ENCODE measurements at places on chromosomes 6 and 20.

- no peak for DNase-seq
These were observed 237.8 kb downstream of the LY86 start for GRCh38 chr6:6826095-6826901.

DNA sequence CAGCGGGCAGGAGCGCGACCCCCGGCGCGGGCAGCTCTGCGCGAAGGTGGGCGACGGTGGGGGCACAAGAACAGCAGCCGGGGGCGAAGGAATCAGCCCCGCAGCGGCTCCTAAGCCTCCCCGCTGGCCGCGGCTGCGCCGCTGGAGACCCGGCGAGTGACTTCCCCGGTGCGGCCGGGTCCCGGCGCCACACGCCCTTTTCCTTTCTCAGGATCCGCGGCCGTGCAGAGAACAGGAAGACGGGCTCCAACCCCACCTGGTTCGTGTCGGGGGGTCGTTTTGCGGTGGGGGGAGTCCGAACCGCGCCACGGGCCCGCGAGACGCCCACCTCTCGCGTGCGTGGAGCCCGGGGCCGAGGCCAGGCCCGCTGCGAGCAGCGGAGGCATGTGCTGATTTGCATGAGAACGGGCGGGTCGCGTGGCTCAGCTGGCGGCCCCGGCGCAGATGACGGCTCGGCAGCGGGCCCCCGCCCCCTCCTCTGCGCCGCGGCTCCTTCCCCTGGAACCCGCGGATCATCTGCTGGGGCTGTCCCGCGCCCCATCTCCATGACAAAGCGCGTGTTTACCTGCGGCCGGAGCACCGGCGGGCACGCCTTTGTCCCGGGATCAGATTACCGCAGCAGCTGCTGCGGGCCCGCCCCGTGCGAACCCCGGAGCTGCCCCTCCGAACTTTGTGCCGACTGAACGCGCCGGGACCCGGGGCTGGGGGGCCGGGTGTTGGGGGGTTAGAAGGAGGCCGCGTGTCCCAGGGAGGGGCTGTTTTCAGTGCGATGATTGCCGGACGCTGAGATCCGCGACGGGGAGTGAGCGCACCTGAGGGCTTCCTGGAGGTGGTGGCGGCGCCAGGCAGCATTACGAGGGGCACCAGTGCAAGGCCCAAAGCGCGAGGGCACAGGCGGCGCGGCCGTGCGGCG lies 4.9 kb upstream of the DLL1 start:
- DNase-seq: no peak

DNA sequence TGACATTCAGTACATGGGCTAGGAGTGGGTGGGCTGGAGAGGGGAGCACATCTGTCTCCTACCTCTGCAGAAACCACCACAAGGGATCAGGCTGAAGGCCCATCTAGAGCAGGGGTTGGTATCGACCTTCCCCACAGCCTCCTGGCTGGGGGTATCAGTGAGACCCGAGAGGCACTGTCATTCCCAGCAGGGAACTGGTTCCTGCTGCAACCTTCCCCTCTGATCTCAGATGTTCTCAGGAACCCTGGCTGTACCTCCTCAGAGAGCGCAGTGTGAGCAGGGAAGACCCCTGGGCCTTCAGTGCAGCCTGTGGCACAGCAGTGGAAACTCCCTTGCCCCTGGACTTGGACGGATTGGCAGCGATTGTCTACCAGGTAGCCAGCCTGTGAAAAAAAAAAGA lies 7.8 kb downstream of the IP6K3 start:
- DNase-seq: no peak

DNA sequence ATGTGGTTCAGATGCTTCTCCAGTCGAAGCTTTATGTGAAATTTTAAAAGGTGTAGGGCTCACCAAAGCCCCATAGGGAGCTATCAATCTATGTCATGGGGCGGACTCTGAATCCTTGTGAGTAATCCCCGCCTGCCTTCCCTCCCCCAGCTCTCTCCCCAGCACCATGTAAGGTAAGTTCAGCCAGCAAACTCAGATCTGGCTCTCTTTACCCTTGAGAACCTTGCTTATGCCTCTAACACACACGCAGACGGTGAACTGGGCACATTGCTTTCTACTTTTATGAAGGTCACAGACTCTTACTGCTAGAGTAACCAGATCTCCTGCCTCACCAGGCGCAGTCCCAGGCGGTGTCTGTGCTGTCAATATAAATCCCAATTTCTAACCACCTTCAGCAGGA lies 82.6 kb upstream of the CNKSR3 start:
- DNase-seq: no peak

DNA sequence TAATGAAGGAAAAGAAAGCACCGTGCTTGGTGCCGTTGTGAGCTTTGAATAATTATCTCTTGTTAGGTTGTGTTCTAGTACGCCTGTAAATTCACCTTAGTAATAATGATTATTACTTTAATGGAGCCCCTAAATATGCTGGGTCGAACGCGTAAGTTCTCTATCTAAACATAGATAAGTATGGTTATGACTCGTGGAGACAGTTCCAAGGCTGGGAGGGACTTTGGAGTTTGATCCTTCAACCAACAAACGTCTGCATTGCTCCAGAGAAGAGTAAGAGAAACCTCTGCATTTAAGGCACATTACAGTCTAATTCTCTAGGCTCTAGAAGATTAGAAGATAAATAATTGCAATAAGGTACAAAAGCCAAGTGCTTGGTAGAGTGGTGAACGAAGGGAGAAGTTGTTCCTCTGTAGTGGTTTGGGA lies 514 bp downstream of the ACOT13 start:
- DNase-seq: no peak

DNA sequence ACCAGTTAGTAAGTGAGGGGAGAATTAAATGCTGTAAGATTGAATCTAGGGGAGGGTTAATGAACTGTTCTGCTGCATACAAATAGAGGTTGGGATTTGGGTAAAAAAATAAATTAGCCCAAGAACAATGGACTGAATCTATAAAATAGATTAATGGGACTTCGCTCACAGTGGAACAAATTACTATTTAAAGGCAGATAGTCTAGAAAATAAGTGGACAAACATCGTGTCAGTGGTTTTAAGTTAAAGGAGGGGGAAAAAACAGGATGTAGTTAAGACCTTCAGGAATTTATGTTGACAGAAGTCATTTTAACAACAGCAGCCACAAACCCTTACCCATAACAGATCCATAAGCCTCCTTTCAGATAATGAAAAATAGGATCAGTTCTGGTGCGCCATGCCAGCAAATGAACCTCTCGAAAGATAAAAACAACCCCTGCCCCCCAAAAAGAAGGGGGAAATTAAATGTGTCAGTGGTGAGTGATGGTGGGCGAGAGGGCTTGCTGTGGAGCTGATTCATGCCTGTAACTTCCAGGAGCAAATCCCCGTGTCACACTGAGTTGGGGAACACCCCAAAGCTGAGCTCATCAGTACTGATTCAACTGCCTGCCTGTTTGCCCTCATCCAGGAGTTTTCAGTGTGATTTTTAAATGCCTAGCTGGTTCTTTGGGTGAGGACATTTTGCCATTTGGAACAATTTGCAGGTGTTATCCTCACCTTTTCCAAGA lies 86.8 kb downstream of the PPP1R14C start:
- no peak for DNase-seq

GRCh38 chr20:61879303-61879620 lies 186.4 kb downstream of the TAF4 start:
- no peak for DNase-seq

- peak; percentile 49 for DNase-seq
These were observed 65.8 kb downstream of the PHACTR2 start for GRCh38 chr6:143743301-143744166.

GRCh38 chr20:21505810-21506530 lies 7.9 kb downstream of the NKX2-2 start:
- DNase-seq: no peak

GRCh38 chr20:23071996-23072395 lies 14.1 kb downstream of the CD93 start:
- no peak for DNase-seq

GRCh38 chr6:98669371-98669770 lies 165.0 kb upstream of the POU3F2 start:
- DNase-seq: no peak

- DNase-seq: no peak
These were observed 612.2 kb downstream of the HDGFL1 start for GRCh38 chr6:23181356-23182110.

- DNase-seq: peak; percentile 44
These were observed 31.7 kb upstream of the CCN5 start for GRCh38 chr20:44683263-44684046.

GRCh38 chr6:15232836-15233510 lies 12.9 kb upstream of the JARID2 start:
- DNase-seq: no peak

DNA sequence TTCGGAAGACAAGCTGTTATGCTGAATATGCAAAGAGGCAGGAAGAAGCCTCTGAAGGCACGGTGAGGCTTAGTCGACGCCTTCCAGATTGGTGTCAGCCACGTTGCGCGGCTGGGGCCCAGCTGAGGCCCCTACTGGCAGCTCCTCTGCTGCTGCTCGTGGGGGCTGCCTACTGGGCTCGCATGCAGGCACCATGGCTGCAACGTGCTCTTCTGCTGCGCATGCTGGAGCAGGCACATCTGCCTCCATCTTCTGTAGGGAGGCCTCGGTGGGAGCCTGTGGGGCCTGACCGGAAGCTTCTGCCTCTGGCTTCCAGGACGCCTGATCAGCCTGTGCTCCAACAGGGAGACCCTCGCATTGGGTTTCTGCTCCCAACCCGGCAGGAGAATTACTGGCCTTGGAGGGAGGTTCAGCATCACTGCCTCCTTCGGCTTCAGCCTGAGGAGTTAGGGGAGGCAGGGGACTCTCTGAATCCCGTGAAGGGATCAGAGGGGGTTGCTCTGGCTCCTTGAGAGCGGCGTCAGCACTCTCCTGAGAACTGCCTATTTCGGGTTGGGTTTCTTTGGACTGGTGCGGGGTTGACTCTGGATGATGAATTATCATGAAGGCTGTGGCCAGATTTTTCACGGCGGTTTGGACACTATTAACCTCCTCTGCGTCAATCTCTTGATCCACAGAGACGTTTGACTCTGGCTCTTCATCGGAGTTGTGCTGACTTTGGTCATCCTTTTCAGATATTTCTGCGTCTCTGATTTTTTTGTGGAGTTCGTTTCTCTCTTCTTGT lies 49.1 kb downstream of the TXLNB start:
- DNase-seq: no peak

GRCh38 chr6:155628306-155628705 lies 172.7 kb upstream of the NOX3 start:
- DNase-seq: no peak

DNA sequence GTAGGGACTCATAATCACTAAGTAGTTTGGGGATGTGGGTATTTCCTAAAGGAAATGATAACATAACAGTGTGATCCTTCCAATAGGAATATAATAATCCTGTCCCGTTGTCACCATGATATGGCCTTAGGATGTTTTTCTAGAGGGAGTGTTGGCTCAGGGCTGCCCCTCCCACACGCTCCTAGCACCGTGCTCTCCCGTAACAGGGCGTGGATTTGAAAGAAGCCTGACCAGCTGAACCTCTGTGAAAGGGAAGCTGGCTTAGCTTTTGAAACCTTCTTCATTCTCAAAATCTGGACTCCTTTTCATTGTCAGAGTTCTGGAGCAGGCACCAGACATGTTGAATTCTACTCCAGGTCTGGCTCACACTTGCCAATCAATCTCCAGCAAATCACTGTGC lies 103.4 kb upstream of the SASH1 start:
- no peak for DNase-seq

GRCh38 chr20:29325304-29325640 lies 1932.2 kb upstream of the DEFB115 start:
- no peak for DNase-seq

DNA sequence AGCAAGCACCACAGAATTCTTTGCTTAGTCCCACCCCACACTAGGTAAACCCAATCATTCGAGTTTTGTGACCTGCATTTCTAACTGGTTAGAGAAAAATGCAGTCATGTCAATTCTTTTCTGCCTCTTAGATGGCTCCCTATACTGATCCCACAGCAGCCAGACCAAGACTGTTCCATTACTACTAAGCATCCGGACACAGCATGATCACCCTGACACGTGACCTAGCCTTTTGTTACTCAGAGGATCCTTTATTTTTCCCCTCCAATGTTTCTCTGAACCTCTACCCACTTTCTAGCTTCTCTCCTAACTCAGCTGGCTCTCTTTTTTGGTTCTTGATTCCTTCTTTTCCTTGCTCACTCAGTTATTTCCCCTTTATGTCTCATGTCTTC lies 87.9 kb downstream of the PDE10A start:
- no peak for DNase-seq

DNA sequence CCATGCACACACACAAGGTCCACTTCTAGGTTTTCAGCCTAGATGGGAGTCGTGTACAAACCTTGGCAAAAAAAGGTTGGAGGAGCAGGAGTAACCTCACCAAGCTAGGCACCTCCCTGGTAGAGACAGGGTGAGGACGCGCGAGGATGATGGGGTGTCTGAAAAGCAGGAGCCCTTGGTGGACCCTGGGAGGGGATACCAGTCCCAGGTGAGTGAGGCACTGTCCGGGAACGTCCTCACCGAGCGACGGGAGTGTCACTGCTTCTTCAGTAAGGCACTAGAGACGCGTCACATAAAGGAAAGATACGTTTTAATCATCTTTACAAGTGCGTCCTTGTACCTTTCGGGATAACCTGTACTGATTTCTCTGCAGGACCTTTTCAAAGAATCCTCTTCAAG lies 29.4 kb upstream of the ZBP1 start:
- DNase-seq: no peak

GRCh38 chr6:105954148-105954547 lies 132.0 kb upstream of the PRDM1 start:
- DNase-seq: no peak

DNA sequence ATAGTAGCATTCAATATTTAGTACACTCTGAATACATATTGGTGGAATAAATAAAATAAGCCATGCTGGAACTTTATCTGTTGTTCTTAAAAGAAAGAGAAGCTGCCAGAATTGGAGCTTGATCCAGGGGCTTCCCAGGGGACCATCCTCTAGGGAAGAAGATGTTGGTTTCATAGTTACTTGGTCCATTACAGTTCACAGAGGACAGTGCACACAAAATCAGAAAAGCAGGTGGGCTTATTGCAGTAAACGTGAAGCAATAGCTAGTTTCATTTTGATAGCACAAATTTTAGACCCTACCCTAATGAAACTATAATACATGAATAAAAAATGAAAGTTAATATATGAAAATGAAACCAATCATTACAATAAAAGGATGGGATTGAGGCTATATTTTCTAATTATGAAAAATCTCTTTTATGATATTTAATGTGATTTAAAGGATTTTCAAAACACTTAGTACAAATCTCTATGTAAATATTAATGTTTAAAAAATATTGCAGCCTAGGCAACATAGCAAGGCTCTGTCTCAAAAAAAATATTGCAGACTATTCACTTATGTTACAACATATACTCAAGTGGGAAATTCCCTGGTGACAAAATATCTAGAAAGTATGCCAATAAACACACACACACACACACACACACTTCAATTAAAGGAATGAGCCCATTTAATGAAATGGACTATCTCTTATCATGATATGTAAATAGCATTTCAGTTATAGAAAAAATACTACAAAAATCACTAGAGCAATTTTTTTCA lies 227.0 kb upstream of the MARCKS start:
- no peak for DNase-seq

GRCh38 chr20:59204165-59204894 lies 40.7 kb downstream of the ZNF831 start:
- DNase-seq: no peak

DNA sequence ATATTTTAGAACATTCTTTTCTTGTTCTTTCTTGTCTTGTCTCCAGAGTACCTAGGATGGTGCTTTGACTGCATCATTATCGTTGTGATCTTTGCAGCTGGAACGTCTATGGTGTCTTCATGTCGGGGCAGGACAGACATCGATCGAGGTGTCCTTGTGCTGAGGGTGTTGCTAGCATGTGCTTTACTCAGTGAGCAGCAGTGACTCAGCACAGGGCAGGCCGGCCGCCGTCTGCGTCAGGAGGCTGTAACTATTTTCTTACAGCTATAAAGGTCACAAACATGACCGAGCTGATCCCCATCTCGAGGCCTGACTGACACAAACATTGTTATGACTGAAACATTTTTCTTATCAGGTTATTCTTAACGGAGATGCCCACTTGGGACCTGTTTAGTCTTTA lies 14.9 kb upstream of the CTCFL start:
- DNase-seq: no peak
